A549 treated with dexamethasone at 1 μM for 4 hours (cell line): ENCODE measurements at places on chromosomes 7 and 10. TPM values are rescaled to one million over a fixed set of nuclear protein-coding genes. Genes with fewer than 3 reads are reported as not detected.

Gene IGF2BP3
- total RNA-seq: 27.4 to 38.9 TPM (median 32.5 TPM) in 5 replicates

Gene ASIC3
- 3.9 to 11.3 TPM (median 9.0 TPM) in 5 replicates for total RNA-seq

Gene NOS3
- 0.22 to 0.70 TPM (median 0.42 TPM) in 5 replicates for total RNA-seq

Gene SAMD9L
- total RNA-seq: 0.45 to 1.0 TPM (median 0.48 TPM) in 5 replicates

Gene OR2A5
- total RNA-seq: not detected in 5 replicates
